ENCODE measurements at places on chromosomes 1 and 21. TPM values are rescaled to one million over a fixed set of nuclear protein-coding genes. Genes with fewer than 3 reads are reported as not detected.

ASCL5 gene
- total RNA-seq: 0.48 TPM

SERTAD4 gene
- total RNA-seq: 3.6 TPM

F3 gene
- 21.7 TPM for total RNA-seq

- no peaks in the 10 kb centered on the region for H3K36me3 ChIP-seq
- H3K4me3 ChIP-seq: no peak overlapping the region
- H3K27me3 ChIP-seq: no peaks in the 10 kb centered on the region
- H3K27ac ChIP-seq: no peak overlapping the region
These were observed 11.6 kb downstream of the IL6R start for GRCh38 chr1:154416471-154417337.

- H3K36me3 ChIP-seq: no peaks in the 10 kb centered on the region
- no peak for DNase-seq
- no peak overlapping the region for H3K27ac ChIP-seq
- H3K27me3 ChIP-seq: no peaks in the 10 kb centered on the region
These were observed 3.3 kb upstream of the DHX9 start for GRCh38 chr1:182835806-182836205.

GRCh38 chr1:156517748-156518147 is 17.2 kb upstream of the MEF2D start:
- H3K36me3 ChIP-seq: no peaks in the 10 kb centered on the region
- no peak overlapping the region for H3K27ac ChIP-seq
- H3K27me3 ChIP-seq: no peaks in the 10 kb centered on the region
- DNase-seq: no peak
- no peak overlapping the region for H3K4me3 ChIP-seq

GRCh38 chr1:41580520-41581172 is 96.2 kb upstream of the EDN2 start:
- no peak overlapping the region for H3K4me3 ChIP-seq
- no peak for DNase-seq

- H3K36me3 ChIP-seq: no peaks in the 10 kb centered on the region
- H3K4me1 ChIP-seq: peaks cover 4% of the 10 kb centered on the region
- H3K4me3 ChIP-seq: peak overlapping the region; percentile 57
- DNase-seq: peak; percentile 82
These were observed 543 bp upstream of the KCNJ10 start for GRCh38 chr1:160070243-160071163.
